Stimulated activated CD4-positive, alpha-beta T cell treated with anti-CD3 and anti-CD28 coated beads, Interleukin-1b, Interleukin-23, amount 100 ng/mL, for 24 hours (primary cell): ENCODE measurements at places on chromosomes 3 and 15.

DNA sequence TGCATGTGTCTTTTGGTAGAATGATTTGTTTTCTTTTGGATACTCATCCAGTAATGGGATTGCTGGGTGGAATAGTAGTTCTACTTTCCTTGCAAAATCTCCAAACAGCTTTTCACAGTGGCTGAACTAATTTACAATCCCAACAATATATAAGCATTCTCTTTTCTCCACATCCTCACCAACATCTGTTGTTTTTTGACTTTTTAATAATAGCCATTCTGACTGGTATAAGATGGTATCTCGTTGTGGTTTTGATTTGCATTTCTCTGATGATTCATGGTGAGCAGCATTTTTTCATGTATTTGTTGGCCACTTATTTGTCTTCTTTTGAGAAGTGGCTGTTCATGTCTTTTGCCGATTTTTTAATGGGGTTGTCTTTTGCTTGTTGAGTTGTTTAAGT, 55.8 kb downstream of the ST8SIA2 start:
- DNase-seq = no peak

DNA sequence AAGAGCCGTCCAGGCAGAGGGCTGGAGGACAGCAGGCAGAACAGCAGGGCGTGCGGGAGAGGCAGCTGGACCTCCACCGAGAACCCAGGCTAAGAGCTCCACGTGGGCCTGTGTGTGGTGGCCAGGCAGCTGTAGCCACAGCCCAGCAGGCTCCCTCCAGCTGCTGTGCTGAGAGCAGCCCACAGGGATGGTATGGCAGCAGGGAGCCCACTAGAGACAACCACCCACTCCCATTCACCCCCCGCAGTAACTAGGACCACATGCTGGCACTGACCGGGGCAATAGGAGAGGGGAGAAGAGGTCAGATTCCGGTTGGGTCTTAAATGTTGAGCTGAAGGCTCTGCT, 25.6 kb upstream of the MUSTN1 start:
- no peak for DNase-seq

DNA sequence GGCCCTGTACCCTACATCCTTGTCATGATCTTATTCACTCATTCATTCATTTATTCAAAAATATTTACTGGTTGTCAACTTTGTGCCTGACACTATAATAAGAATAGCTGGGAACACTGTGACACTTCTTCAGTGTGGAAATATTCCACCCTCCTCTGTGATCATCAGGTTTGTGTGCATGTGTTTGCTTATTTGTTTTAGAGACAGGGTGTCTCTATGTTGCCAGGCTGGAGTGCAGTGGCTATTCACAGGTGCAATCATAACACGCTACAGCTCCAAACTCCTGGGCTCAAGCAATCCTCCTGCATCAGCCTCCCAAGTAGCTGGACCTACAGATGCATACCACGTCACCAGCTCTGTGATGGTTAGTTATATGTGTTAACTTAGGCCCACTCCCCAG, 50.0 kb upstream of the PLCL2 start:
- no peak for DNase-seq

GRCh38 chr15:66936861-66937582, 128.4 kb upstream of the SMAD3 start:
- no peak for DNase-seq

DNA sequence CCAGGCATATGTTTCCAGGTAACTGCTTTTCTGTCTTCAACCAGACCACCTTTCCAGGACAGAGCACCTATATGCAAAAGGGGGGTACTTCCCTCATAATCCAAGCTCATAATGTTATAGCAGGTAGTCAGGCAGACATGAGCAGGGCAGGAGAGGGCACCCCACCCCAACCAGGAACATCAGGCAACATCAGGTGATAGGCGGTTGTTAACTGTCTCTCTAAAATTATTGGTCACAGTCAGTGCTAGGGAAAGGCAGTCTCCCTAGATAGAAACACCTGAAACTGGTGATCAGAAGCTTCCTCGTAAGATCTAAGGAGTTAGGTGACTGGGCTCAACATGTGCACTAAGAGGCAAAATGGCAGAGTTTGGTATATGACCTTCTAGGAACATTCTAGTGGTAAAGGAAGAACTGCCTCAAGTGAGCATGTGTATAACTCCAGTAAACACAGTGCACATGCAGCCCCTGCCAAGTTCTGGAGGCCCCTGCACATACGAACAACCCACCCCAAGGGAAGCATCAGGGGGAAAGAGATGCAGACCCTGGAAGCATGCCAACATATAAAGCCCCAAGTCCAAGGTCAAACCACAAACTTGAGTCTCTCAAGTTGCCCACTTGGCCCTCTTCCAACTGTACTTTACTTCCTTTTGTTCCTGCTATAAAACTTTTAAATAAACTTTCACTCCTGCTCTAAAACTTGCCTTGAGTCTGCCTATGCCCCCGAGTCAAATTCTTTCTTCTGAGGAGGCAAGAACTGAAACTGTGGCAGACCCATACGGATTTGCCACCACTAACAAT, 270.9 kb downstream of the ULK4 start:
- no peak for DNase-seq

DNA sequence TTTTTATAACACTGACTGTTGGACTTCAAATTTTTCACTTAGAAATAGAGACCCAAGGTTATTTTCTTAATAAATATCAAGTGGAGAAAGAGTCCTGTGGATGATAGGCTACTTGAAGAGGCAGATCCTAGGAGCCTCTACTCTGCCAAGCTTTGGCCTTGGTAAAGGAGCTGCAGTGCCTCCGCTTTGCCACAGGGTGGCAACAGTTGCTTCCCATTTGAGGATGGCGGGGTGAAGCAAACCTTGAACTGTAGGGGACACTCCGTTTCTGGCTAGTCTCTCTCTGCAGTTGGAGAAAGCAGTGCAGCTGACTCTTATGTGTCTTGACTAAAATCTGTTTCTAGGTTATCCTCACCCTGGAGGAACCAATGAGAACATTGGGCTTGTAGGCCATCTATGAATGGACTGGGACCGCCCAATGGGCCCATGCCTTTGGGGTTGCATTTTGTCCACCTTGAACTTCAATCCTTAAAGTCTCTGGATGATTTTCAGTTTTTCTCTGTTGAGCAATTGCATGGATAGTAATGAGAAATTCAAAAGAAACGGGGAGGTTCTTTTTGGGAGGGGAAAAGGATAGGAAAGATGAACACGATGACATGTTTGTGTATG, 9.8 kb downstream of the SCG5 start:
- peak; percentile 17 for DNase-seq

DNA sequence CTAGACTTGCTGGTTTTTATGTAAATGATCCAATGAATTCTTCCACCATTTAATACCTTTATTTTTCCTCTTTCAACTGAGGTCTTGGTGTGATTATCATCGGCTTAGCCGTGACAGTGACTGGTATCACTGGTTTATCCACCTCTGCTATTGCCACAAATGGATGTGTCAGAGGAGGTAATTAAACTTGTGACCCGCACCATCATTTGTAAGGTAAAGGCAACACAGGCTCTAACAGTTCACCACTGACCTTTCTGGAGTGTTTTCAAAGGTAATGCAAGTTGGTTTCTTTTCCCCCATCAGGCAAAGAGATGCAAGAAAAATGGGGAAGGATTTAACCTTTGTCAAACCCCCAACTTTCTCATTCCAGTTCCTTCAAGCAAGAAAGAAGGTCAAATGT, 19.7 kb downstream of the SLC12A1 start:
- DNase-seq = no peak

GRCh38 chr15:69463182-69463756, 10.7 kb downstream of the RPLP1 start:
- DNase-seq = no peak

- DNase-seq = no peak
These were observed 75.8 kb upstream of the FAM98B start for GRCh38 chr15:38378161-38378560.

GRCh38 chr15:85393210-85393609, 12.8 kb downstream of the AKAP13 start:
- DNase-seq = no peak

- peak; percentile 44 for DNase-seq
These were observed 69.0 kb downstream of the RAB7A start for GRCh38 chr3:128794770-128795649.

DNA sequence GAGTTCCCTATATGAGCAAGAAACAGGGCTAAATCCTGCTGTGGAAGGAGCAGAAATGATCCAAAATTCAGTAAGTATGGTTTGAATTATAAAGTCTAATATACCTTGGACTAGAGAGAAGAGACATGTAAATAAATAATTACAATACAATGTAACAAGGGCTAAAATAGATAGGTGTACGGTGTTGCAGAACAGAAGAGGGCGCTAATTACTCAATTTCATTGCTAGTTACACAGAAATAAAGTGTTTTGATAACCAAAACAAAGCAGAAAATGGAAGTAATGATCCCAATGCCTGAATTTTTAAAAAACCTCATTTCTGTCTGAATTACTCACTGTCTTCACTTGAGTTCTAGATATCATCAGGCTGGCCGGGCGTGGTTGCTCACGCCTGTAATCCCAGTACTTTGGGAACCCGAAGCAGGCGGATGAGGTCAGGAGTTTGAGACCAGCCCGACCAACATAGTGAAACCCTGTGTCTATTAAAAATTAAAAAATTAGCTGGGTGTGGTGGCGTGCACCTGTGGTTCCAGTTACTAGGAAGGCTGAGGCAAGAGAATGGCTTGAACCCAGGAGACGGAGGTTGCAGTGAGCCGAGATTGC, 8.3 kb upstream of the PLCH1 start:
- DNase-seq = no peak

GRCh38 chr15:68218847-68219798, 10.4 kb downstream of the CLN6 start:
- DNase-seq = no peak

GRCh38 chr15:67941648-67942310, 101.9 kb upstream of the RNU6-1 start:
- no peak for DNase-seq

DNA sequence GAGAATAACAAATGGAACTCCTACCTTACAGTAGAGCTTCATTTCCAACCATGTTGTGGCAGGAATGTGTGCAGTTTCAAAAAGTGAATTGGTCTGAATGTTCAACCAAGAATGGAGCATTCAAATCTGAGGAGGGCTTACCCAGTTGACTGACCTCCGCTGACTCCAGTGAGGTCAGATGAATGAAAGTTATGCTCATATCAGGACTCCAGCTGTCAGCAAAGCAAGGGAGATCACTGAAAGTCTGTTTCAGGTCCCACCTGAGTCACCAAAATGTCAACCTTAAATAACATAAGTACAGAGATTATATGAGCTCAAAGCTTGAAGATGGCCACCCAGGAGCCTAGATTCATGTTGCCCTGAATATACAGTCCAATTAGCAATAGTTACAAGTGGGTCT, 473.5 kb downstream of the RBMS3 start:
- DNase-seq = no peak

DNA sequence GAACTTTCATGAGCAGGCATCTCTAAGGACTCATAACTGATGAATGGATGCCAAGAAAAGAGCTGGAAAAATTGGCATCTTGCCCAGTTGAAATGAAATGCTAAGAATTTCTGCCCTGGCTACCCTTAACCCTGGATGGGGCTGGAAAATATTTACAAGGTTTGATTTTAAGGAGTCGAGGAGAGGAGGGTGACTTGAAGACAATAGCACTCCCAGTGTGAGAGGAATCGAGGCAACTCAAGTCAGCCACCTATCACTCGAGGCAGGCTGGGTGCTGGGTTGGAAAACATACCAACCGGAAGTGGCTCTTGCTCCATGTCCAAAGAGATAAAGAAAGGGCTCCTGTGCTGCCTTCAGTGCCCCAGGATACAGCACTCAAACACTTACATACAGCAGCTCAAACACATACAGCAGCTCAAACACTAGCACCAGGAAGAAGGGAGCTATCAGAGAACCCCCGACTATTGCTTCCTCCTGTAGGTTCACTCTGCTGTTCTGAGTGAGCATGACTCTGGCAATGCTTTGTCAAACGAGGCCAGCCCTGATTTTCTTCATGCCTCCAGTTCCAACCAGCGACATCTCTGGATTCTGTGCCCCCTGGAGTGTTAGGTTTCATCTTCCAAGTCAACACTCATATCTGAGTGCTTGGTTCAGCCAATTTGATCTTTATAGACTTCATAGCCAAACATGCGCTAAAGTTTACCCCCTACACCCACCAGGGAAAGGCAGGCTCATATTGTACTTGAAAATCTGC, 4.9 kb downstream of the PRICKLE2 start:
- DNase-seq = no peak
